GM23248 (cell line): ENCODE measurements at places on chromosomes 7 and 10. TPM values are rescaled to one million over a fixed set of nuclear protein-coding genes. Genes with fewer than 3 reads are reported as not detected.

ZNF138 gene
- total RNA-seq: 5.6 and 7.6 TPM in 2 replicates

TSPAN15 gene
- not detected in 2 replicates for total RNA-seq

DNA sequence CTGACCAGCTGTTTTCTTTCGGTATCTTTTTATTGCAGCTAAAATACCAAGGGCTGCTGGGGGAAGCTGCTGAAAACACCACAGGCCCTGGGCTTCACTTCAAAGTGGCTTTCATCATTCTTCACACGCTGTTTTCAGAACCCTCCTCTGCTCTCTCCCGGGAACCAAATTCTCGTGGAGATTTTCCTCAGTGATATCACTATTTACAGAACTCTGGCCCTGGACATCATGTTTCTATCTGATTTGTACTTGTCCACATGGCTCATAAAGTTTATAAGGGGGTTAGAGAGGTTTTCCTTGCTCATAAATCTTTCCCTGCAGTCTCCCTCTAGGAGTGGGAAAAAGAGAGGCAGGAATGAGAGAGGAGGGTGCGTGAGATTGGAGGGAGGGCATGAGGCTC, 177.4 kb upstream of the NPVF start:
- no peak overlapping the region for H3K27ac ChIP-seq
- H3K4me3 ChIP-seq: no peak overlapping the region

DNA sequence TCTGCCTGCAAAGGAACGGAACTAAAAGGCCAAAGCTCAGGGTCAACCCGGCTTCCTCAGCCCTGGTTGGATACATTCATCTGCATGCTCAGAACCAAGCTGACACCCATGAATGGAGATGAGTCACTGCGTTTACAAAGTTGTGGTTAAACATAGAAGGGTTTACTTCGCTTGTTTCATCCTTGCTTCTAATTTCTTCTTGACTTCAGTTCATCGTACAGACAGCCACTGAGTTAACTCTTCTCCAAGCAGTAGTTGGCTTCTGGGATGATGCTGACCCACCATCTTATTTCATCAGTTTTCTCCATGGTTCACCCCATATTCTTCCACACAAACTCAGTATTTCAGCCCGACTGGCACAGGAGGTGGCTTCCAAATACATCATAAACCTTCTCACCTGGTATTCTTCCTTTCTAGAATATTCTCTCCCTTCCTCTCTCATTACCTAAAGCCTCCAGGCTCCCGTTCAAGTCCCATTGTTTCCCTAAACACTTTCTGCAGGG, 166.3 kb upstream of the RNF32 start:
- DNase-seq: peak; percentile 52
- H3K4me1 ChIP-seq: no peaks in the 10 kb centered on the region
- no peaks in the 10 kb centered on the region for H3K27me3 ChIP-seq
- no peak overlapping the region for H3K27ac ChIP-seq
- H3K4me3 ChIP-seq: no peak overlapping the region
- no peaks in the 10 kb centered on the region for H3K36me3 ChIP-seq

GRCh38 chr7:41915871-41916270, 213.0 kb upstream of the INHBA start:
- peak overlapping the region; percentile 10 for H3K4me3 ChIP-seq
- peak overlapping the region; percentile 91 for H3K27ac ChIP-seq
- DNase-seq: peak; percentile 23
- H3K36me3 ChIP-seq: no peaks in the 10 kb centered on the region
- no peaks in the 10 kb centered on the region for H3K27me3 ChIP-seq
